ENCODE measurements at places on chromosomes 3 and 15.

DNA sequence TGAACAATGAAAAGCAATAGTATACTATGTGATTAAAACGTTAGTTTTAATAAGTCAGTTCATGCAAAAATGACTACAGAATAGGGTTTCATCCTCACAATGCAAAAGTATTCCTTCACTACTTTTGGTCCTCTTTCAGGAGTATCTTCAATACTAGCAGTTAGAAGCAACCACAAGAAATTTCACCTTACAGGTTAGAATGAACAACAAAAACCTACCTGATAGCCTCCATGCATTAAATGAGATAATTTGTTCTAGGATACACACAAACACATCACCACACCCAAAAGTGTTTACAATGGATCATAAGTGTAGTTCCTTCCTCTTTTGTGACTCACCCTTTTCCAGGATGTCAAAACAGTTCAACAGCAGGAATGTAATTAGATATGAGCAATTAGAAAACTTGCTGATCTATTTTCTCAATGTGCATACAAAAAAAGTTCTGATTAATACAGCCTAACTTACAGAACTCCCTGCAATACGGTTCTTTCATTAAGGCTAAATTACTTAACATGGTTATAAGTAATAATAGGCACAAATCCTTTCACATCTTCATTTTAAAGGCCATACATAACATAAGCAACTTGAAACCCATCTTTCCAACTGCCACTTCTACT lies 21.6 kb downstream of the UACA start:
- peak; percentile 73 for DNase-seq

GRCh38 chr15:63971427-63971805 lies 74.9 kb downstream of the DAPK2 start:
- no peak for DNase-seq

DNA sequence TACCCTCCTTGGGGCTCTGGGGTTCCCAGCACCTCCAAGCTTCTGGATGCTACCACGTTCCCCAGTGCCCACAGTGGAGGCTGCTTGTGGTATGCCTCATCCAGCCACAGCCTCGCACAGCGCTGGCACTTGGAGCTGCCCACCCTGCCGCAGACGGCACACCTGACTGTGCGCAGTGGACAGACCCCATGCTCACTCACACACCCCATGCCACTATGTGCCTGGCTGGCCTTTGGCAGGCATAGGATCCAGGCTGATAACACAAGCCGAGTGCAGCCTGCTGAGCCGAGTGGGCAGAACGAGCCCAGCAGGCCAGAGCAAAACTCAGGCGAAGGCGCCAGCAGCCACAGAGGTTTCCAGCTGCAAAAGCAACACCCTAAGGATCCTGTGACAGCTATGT lies 311.5 kb downstream of the ULK4 start:
- DNase-seq = no peak

- no peak for DNase-seq
Observed at GRCh38 chr3:39149059-39149455, 4.3 kb downstream of the CSRNP1 start.

- no peak for DNase-seq
Observed at GRCh38 chr15:63353261-63353660, 28.4 kb downstream of the CA12 start.

DNA sequence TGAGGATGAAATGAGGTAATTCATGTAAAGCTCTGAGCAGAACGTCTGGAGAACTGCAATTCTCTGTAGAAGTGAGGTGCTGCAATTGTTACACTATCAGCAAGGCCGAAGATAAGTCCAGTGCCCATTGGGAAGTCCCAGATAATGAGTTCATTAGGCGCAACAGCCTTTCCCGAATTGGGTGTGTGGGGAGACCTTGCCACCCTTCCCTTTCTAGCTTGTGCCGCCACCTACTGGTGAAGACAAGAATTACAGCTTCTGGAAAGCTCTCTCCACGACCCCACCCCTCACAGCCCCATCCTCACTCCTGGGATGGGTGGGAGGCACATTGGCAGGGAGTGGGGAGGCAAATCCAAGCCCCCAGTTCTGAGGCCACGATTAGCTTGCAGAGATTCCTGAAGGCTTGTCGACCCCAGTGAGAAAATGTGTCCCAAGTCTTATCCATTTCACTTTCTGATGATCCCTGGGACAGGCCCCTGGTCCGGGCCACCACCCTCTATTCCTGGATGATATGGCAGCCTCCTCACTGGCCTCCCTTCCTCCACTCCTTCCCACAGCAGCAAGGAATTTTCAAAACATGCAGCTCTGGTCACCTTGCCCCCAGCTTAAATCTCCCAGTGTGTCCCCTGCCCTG lies 36.4 kb downstream of the FAM3D start:
- peak; percentile 75 for DNase-seq

- no peak for DNase-seq
Observed at GRCh38 chr3:100019719-100020118, 94.6 kb downstream of the FILIP1L start.

- no peak for DNase-seq
Observed at GRCh38 chr3:13378155-13378554, 42.0 kb downstream of the NUP210 start.

DNA sequence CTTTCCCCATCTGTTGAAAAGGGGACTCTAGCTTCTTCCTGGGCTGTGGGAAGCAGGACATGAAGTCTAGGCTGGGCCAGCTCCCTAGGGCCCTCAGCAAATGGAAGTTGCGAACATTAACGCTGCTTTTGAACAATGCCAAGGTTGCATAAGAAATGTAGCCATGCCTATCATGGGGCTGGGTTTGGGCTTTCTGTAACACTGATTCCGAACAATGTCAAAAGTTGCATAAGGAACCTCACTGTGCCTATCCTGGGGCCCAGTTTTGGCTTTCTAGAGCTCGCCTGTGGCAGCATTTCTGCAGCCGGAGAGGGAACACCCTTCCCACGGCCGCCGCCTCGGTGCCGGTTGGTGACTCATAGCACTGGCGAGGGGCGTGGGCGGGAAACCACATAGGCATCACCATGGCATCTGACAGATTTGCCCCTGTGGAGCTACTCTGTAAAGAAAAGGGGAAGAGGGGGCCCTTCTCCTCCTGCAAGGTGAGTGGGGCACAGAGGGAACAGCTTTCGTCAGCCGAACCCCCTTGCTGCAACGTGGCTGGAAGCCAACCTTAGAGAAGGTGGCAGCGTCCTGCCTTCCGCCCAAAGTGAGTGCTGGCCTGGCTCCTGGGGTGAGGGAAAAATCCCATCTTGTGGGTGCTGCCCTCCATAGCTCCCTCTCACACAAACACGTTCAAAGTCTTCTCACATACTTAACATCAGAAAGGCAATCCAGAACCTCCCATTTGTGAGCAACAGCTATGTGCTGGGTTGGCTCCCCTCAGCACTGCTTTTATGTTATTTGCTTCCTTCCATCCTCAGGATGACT lies 46.6 kb upstream of the ATP2B2 start:
- DNase-seq = no peak

- DNase-seq = no peak
Observed at GRCh38 chr15:99556011-99556410, 9.8 kb upstream of the MEF2A start.

GRCh38 chr15:68252925-68253534 lies 23.5 kb upstream of the CLN6 start:
- peak; percentile 88 for DNase-seq

Data from lung microvascular endothelial cell (primary cell).